Activated T-cell treated with anti-CD3 and anti-CD28 coated beads for 4 hours (primary cell): ENCODE measurements at places on chromosomes 1 and 21.

DNA sequence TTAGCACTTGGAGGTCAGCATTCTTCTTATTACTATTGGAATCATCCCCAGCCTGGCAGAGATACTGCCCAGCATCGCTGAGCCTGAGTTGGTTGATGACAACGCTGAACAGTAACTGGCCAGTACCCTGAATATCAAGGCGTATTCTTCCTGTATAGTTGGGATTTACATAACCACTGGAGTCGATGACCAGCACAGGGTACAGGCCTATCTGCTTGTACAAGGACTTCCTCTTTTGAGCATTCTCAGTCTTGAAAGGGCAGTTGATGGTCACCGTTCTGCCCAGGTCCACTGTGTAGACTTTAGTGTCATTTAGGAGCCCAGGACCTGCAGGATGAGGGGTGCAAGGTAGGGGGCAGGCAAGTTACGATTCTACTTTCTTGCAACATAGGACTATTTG, 8.8 kb downstream of the PIGR start:
- no peak for DNase-seq

DNA sequence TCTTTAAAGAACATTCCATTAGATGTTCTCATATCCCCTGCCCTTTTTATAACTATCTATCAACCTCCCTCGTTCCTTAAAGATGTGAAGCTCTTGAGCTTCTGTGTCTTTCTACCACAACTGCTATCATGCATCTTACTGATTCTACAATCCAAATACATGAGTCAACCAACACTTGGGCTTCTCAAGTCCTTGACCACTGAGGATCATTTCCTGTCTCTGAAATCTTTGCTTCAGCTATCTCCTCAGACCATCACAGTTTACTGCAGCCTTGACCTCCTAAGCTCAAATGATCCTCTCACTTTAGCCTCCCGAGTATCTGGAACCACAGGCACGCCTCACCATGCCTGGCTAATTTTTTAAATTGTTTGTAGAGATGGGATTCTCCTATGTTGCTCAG, 75.2 kb downstream of the FMO4 start:
- DNase-seq = no peak

DNA sequence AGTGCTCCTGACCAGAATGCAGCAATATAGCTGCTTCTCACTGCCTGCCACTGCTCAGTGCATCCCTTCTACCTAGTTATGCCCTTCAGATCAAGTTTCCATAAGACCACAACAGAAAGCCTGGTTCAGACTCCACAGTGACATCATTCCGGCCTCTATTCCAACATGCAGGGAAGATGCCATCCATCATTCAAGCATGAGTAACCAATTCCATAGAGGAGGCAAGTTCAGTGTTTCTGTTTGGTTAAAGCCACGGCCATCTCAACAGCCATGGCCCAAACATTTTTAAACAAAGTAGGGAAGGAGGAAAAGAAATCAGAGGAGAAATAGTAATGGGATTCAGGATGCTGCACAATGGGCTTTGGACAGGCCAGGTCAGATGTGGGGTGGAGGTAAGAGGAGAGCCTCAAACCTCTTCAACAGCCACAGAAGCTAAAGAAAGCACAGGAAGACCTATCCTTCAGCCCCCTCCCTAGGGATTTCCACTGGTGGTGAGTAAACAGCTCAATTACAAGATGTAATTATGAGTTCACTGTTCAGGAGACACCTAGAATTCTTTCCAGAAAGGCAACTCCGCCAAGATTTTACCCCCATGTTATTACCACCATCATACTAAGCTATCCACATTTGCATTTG, 484.9 kb downstream of the SETD4 start:
- DNase-seq = no peak

- no peak for DNase-seq
These were observed 47.7 kb downstream of the NOS1AP start for GRCh38 chr1:162117039-162117774.
